CD4-positive, CD25-positive, alpha-beta regulatory T cell (primary cell): ENCODE measurements at places on chromosomes 1 and 21. TPM values are rescaled to one million over a fixed set of nuclear protein-coding genes. Genes with fewer than 3 reads are reported as not detected.

- H3K4me3 ChIP-seq: no peak overlapping the region
- no peak for DNase-seq
- H3K4me1 ChIP-seq: no peaks in the 10 kb centered on the region
- no peaks in the 10 kb centered on the region for H3K36me3 ChIP-seq
Observed at GRCh38 chr1:169318536-169319244, 48.9 kb downstream of the NME7 start.

CDC20 gene
- 1.2 TPM for total RNA-seq

DNA sequence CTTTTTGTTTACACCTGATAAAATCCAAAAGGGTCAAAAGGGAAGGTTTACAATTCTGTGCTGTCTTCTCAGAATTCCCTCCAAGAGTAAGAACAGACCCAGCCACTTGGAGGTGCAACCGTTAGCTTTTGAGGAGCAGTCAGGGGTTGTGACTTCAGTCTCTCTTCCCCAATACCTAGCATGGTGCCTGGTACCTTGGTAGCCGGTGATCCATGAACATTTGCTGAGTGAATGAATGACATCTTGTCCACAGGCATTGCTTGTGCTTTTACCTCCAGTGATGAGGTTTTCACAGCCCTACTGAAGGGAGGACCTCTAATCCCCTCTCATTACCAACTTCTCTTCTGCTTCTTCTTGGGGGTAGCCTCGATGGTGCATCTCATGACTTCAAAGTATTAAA is 11.7 kb downstream of the GFI1 start:
- H3K36me3 ChIP-seq: no peaks in the 10 kb centered on the region
- no peak for DNase-seq
- H3K4me1 ChIP-seq: peaks cover 34% of the 10 kb centered on the region
- peak overlapping the region; percentile 67 for H3K27ac ChIP-seq
- no peaks in the 10 kb centered on the region for H3K27me3 ChIP-seq
- no peak overlapping the region for H3K4me3 ChIP-seq

NEXN gene
- 1.1 TPM for total RNA-seq

DNA sequence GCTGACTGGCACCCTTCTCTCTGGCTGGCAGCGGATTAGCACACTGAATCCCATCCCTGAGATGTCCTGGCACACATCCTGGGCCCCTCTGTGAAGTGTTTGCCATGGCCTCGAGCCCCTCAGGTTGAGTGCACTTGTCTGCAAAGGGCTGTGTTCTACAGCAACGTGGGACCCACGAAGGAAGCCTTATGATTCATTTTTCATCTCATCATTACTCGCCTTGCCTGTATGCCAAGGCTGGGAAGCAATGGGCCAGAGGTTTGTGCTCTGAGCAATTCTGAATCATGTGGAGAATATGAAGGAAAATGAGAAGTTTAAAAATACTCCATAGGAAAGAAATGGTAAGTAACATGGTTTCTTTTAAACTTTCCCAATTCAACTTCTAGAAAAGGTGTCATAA is 124.8 kb upstream of the LMO4 start:
- H3K27me3 ChIP-seq: peaks cover 3% of the 10 kb centered on the region
- H3K4me3 ChIP-seq: no peak overlapping the region
- H3K36me3 ChIP-seq: no peaks in the 10 kb centered on the region
- no peaks in the 10 kb centered on the region for H3K4me1 ChIP-seq

- H3K36me3 ChIP-seq: no peaks in the 10 kb centered on the region
- no peak overlapping the region for H3K4me3 ChIP-seq
- no peaks in the 10 kb centered on the region for H3K27me3 ChIP-seq
- H3K27ac ChIP-seq: no peak overlapping the region
Observed at GRCh38 chr1:8202182-8202905, 115.6 kb upstream of the SLC45A1 start.

- no peak overlapping the region for H3K27ac ChIP-seq
- H3K4me3 ChIP-seq: peak overlapping the region; percentile 77
- peak; percentile 36 for DNase-seq
- H3K27me3 ChIP-seq: no peaks in the 10 kb centered on the region
- H3K36me3 ChIP-seq: no peaks in the 10 kb centered on the region
Observed at GRCh38 chr1:35808450-35809113, 766 bp downstream of the AGO4 start.

DNA sequence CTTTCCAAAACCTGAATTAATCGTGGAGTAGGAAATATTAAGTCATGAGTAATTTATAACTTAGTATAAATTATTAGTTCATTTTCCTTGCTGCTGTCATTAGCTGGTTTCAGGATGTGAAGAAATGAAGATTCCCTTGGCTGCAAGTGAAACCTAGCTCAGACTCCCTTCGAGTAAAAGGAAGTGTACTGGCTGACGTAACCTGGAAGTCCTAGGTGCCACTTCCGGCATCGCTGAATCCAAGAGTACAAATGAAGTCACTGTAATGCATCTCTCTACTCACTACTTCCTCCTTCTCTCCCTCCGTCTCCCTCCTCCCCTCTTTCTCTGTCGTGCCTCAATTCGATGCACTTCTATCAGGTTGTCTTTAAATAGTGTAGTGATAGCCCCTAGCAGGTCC is 28.8 kb downstream of the ZP4 start:
- no peak for DNase-seq
- no peaks in the 10 kb centered on the region for H3K36me3 ChIP-seq
- no peaks in the 10 kb centered on the region for H3K27me3 ChIP-seq
- no peaks in the 10 kb centered on the region for H3K4me1 ChIP-seq
- no peak overlapping the region for H3K27ac ChIP-seq
- no peak overlapping the region for H3K4me3 ChIP-seq

DNA sequence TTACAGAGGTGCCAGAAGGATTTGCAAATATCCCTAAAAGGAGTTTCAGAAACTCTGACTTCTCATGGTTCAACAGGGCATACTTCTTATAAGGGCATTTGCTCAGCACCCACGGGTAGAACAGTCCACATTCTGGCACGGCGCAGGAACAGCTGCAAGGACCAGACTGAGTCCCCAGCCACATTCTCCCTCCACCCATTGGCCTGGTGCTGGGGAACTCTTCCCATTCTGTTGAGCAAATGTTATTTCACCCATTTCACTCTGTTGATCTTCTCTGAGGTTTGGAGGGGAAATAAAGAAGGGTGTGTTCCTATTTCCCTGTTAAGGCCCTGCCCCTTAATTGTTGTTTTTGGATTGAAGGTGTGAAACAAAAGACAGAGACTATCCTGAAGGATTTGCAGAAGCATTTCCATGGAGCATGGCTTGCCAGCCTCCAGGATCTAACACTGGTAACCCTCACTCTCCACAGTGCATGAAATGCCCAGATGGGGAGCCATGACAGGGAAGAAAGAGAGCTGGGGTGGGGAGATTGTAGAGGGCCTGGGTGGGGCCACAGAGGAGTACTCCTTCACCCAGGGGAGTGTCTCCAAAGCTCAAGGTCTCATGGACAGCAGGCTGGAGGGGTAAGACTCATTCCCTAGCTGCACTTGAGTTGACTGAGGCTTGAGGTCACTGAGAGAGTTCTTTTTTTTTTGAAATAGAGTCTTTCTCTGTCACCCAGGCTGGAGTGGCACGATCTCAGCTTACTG is 35.0 kb downstream of the INAVA start:
- no peaks in the 10 kb centered on the region for H3K4me1 ChIP-seq
- no peak for DNase-seq
- H3K27me3 ChIP-seq: peaks cover 3% of the 10 kb centered on the region
- no peaks in the 10 kb centered on the region for H3K36me3 ChIP-seq
- H3K4me3 ChIP-seq: no peak overlapping the region
- H3K27ac ChIP-seq: no peak overlapping the region

GRCh38 chr1:45541193-45541592 is 9.4 kb upstream of the AKR1A1 start:
- H3K27me3 ChIP-seq: no peaks in the 10 kb centered on the region
- H3K4me3 ChIP-seq: no peak overlapping the region
- H3K27ac ChIP-seq: no peak overlapping the region
- H3K36me3 ChIP-seq: no peaks in the 10 kb centered on the region
- no peak for DNase-seq

DNA sequence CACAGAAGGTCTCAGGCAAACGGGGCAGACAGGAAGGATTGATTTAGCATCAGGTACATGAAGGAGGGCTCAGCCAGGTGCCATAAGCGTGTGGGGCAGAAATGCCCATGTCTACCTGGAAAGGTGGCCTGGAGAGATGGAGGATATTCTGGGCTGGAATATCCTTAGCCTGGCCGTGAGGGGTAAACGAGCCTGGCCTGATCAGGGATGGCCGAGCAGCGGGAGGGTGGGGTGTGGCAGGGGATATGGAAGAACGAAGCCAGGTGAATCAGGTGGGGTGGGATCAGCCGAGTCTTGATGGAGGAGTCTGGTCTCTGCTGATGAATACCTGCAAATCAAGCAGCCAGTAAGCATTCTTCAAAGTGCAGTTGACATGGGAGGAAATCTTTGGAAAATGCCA is 35.5 kb upstream of the TTC22 start:
- no peaks in the 10 kb centered on the region for H3K27me3 ChIP-seq
- H3K4me3 ChIP-seq: no peak overlapping the region
- no peak for DNase-seq
- H3K36me3 ChIP-seq: no peaks in the 10 kb centered on the region
- H3K27ac ChIP-seq: no peak overlapping the region

- no peak for DNase-seq
- H3K4me3 ChIP-seq: no peak overlapping the region
- H3K4me1 ChIP-seq: peaks cover 36% of the 10 kb centered on the region
Observed at GRCh38 chr1:234721476-234722269, 111.7 kb upstream of the IRF2BP2 start.

DNA sequence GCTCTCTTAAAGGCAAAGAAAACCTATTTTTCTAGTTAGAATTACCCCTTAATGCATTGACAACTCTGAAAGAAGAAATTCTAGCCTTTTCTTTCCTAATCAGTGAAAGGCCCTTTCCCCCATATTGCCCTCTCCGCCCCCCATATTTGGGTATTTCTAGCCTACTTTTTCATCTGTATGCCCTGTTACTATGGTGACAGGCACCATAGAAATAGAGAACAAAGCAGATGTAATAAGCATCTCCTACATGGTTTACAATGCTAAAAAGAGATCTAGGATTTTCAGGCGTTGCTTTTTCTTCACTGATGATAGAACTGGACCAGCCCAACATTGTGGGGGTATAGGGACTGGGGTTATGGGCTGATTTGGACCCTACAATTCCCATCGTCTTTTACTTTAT is 14.5 kb downstream of the LRRC8B start:
- H3K36me3 ChIP-seq: no peaks in the 10 kb centered on the region
- DNase-seq: no peak
- H3K4me1 ChIP-seq: no peaks in the 10 kb centered on the region
- no peaks in the 10 kb centered on the region for H3K27me3 ChIP-seq

- no peaks in the 10 kb centered on the region for H3K27me3 ChIP-seq
- DNase-seq: no peak
- H3K27ac ChIP-seq: no peak overlapping the region
- H3K4me3 ChIP-seq: no peak overlapping the region
Observed at GRCh38 chr21:28068455-28069358, 924.0 kb downstream of the LTN1 start.

TMPRSS2 gene
- total RNA-seq: not detected
